Kidney epithelial cell (primary cell): ENCODE measurements at places on chromosomes 1 and 21.

DNA sequence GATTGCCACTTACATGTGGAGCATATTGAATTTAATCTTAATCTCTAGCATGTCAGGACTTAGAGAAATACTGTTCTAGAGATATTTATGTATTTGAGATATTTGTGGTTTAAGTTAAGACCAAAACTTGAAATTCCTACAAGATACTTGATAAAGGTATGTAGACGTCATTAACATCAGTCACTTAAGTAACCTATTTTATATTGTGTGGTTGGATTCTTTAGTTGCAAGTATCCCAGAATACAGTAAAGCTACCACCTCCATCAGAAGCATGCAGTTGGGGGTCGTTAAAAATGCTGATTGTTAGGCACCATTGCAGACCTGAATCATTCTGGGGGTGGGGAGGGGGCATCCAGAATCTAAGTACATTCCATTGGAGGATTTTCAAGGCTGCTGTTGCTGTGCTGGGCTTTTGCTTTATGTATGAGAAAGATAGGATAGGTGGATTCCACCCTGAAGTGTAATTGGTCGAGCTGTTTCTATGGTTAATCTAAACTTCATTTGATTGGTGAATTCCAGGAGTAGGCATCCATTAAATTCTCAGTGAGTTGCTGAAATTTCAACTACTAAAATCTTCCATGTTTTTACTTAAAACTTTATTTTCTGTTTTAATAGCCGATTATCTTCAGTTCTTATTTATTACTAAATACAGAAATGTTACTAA, 4.0 kb downstream of the H3-3A start:
- no peak for DNase-seq

DNA sequence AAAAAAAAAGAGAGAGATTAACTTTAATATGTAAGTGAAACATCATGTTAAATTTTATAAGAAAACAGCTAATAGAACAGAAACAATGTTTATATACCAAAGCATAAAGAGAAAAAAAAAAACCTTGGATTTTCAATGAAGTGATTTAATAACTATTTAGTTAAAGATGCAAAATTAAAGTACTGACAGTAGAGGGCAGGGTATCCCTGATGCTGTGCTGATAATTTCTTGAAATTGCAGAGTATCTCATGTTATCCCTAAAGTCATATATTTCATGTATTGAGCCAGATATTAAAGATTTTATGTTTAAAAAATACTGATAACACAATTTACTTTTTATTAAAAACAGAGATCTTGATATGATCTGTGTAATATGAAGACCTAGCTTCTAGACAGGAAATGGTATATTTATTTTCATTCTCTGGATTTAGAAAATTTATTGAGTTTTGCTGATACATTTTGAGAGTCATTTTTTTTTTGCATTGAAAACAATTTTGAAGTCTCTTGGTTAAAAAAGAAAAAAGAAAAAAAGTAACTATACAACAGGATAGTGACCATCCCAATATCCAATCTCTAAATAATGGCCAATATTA, 273.2 kb downstream of the USP25 start:
- DNase-seq: no peak

- DNase-seq: no peak
Measured at GRCh38 chr21:46552274-46552673, 52.6 kb downstream of the S100B start.

- DNase-seq: peak; percentile 96
Measured at GRCh38 chr1:169312084-169312954, 55.3 kb downstream of the NME7 start.

GRCh38 chr1:101314244-101314643, 77.4 kb downstream of the S1PR1 start:
- no peak for DNase-seq

DNA sequence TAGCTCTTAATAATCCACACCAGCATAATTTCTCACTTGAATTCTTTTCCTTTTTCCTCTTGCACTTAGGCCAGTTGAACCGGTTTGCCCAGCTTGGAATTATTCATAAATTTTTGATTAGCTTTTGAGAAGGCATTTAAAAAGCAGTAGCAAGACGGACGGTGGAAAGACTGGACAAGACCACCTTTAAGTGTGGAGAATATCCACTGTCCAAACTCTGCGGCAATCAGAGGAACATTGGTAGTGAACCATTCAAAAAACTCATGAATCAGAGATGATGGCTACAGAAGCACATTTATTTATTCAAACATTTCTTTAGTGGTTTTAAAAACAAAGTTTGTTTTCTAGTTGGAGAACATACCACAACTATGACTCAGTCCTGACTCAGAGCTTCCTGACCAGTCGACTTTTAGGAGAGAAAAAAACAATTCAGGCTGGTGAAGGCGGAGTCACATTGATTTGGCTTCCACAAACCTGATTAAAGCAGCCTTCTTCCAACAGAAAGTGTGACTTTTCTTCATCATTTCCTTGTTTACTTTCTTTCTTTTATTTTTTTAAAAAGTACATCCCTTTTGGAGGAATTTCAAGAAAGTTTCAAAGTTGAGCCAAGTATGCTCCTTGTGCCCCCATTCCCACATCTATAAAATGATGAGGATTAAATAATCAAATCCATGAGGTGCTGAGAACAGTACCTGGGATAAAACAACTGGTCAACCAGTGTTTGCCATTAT, 128.8 kb downstream of the ADSS2 start:
- DNase-seq: peak; percentile 97

DNA sequence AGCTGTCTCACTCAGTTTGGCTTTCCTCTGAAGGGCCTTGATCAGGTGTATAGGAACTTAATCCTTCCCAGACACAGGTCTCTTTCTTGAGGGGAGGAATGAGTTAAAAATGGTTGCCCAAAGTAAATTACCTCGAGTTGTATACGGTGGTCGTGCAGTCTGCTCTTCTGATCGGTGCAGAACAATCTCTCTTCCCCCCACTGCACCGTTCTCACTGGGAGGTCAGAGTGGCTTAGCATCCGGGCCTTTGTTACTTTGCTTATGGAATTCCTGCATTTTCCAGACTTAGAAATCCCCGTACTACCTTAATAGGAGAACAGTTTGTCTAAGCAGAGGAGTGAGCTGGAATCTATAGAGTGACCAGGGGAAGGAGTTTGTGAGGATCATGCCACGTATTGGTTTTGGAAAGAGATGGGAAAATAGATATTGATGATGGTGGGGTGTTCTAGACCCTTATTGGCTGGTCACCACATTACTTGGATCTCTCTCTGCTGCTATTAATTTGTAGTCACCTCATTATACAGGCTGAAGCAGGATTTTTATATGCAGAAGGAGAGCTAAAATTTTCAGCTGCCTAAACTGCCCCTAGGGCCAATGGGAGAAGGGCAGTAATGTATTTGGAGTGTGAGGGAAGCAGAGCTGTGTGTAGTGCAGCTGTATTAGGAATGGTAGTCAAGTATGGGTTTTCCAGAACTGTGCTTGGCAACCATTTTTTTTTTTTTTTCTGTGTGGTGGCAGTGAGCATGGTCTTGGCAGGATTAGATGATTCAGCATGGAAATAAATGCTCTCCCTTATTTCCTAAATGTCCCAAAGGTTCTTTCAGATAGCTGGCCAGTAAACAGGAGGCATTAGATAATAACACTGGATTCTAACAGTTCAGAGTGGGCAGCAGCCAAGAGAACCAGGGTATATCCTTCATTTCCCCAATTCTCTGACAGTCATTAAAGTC, 81.5 kb downstream of the NDUFS5 start:
- no peak for DNase-seq

- no peak for DNase-seq
Measured at GRCh38 chr1:19597496-19598309, 46.4 kb upstream of the NBL1 start.

GRCh38 chr1:229751610-229752009, 125.6 kb downstream of the URB2 start:
- no peak for DNase-seq

- no peak for DNase-seq
Measured at GRCh38 chr1:51000651-51001050, 30.6 kb downstream of the CDKN2C start.

DNA sequence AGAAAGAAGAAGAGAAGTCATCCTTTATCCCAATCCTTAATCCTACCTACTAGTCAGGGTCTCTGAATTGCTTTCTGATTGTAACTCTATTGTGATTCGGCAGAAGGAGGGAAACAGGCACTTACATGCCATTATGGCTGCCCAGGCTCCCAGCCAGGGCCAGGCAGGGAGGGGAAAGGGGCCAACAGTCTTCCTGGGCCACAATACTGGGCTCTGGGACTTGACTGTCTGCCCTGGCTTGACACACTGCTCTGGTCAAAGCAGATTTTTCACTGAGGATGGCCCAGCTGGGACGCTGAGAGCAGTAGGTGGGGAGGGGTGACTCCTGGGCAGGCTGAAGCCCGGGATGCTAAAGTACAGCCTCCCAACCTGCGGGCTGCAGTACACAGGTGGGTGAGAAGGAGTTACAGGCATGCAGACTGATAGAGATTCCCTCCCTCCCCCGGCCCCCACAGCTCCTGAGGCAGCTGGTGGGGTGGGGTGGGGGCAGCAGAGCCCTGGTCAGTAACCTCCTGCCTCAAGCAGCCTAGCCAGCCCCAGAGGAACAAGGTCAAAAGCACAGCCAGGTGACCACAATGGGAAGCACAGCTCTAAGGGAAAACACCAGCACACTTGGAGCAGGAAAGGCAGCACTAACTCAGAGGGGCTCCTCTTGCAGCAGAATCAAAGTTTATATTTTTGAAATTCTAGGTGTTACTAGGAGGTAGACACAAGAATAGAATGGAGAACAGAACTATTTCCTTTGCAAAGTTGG, 25.3 kb downstream of the KCND3 start:
- DNase-seq: no peak

DNA sequence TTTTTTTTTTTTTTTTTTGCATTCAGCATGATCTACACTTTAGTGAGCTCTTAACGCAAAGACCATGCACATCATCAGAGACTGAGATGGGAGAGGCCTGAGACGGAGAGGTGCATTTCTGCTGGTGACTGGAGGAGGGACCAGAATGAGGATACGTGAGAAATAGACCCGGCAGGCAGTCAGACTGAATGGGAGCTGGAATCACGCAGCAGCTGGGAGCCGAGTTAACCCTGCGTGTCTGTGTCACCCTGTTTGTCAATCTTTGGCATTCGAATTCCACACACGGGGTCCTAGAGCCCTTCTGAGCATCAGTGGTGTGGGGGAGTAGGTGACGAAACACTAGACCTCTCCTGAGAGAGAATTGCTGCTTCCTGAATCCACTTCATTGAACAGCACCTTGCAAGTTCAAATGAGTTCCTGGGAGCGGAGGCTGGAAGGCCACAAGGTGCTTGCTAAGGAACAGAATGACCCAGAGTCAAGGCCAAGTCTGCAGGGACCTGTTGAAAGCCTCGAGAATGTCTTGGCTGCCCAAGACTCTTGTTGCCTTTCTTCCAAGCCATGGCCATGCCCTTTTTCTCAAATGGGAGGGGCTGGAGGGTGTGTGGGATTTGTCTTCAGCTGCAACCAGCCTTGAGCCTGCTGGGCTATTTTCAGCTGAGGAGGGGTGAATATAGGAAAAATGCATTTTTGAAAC, 123.3 kb downstream of the CNIH3 start:
- no peak for DNase-seq

DNA sequence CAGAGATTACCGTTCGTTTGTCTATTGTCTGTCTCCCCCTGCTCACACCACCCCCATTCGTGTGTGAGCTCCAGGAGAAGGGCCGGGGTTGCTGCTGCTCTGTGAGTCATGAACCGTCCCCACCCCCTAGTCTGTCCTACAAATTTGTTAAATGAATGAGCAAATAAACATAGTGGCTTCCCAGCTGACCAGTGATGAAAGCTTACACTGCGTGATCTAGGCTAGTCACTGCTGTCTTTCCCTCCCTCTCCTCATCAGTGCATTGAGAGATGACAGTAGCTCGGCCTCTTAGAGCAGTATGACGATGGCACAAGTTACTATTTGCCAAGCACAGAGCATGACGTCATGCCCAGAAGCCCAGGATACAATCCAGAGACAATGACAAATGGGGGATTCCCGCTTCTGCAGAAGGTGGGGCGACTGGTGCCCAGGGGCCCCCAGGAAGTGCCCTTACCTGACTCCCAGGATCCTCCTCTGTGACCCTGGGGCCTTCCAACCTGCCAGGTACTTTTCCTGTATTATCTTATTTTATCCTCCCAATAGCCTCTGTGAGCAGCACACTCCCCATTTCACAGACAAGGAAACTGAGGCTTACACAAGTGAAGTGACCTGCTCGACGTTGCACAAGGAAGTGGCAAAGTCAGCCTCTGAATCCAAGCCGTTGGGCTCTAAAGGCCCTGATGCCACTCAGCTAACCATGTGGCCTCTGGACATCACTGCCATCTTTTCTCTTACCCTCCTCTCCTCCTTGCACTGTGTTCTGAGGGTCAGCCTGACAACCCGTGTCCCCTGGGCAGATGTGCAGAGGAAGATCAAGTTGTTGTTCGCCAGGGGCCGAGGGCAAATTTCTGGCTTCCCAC, 8.6 kb upstream of the EPHA2 start:
- peak; percentile 95 for DNase-seq

GRCh38 chr1:115238336-115239147, 99.5 kb downstream of the NGF start:
- DNase-seq: no peak

DNA sequence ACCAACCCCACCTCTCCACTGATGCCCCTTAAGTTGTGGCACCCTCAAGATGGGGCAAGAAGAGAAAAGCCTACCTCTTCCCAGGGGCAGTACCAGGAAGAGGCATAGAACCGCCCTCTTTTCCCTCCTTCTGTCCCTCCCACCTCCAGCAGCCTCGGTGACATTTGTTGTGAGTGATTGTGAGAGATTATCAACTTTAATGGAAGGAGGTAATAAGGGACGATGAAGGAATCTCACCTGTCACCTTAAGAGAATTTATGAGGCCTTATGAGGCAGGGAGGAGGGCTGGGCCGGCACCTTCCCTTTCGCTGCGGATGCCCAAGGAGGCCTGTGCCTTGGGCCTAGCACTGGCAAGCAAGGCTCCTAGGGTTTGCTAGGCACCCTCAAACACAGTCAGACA, 1.4 kb upstream of the ADGRB2 start:
- DNase-seq: no peak

DNA sequence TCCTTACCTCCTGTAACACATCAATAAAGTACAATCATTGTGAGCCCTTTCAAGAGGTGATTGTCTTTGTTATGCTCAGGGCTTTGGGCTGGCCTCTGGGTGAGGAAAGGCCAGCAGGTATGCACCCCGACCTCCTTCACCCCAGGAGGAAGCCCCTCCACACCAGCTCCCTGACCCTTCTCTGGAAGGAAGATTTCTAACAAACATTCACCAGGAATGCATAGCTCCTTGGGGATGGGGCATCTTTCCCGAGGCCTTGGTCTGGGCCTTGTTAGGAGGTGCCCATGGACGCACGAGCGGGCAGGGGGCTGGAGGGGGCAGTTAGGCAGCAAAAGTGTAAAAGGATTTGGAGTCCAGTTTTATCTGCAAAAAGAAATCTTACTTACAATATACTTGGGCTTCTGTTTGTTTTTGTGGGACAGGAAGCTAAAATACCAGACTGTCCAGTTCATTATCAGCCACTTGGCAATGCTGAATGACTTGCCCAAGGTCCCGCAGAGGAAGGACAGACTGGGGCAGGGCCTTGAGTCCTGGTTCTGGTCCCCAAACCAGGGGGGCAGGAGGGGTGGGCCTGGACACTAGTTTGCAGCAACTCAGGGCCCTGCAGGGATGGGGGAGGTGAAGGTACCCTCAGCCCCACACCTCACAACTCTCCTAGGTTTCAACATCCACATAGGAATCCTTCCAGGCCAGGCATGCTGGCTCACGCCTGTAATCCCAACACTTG, 10.1 kb downstream of the ZC3H12A start:
- DNase-seq: no peak
